ENCODE measurements at places on chromosomes 3 and 15. TPM values are rescaled to one million over a fixed set of nuclear protein-coding genes. Genes with fewer than 3 reads are reported as not detected.

Gene TMEM44
- 14.4 TPM for total RNA-seq

Gene CLPX
- 48.5 TPM for total RNA-seq

Gene NR2E3
- total RNA-seq: 1.2 TPM

Gene ARIH2
- 86.1 TPM for total RNA-seq

Gene ATP13A4
- total RNA-seq: 2.9 TPM

Gene SYNPR
- total RNA-seq: not detected

Gene KCNH8
- 1.2 TPM for total RNA-seq

Gene SOX14
- total RNA-seq: not detected

Gene EEF1AKMT4
- total RNA-seq: 1.8 TPM

Gene CPLX3
- total RNA-seq: not detected

Gene MKRN3
- total RNA-seq: 0.93 TPM

Gene GALNT15
- 9.9 TPM for total RNA-seq

Gene THSD4
- total RNA-seq: 65.6 TPM

Gene MOBP
- total RNA-seq: not detected

Gene AMOTL2
- 149 TPM for total RNA-seq

Gene DHFR2
- total RNA-seq: 6.2 TPM

Gene GTF2E1
- 10.4 TPM for total RNA-seq

Gene DLL4
- total RNA-seq: 28.3 TPM

Gene CHCHD6
- 12.4 TPM for total RNA-seq

Gene SPESP1
- total RNA-seq: 1.6 TPM

Gene GPR149
- not detected for total RNA-seq

Gene ARMC8
- 61.8 TPM for total RNA-seq

Gene NRROS
- total RNA-seq: 7.6 TPM

Gene SLC28A2
- 0.23 TPM for total RNA-seq

Gene CRYBG3
- total RNA-seq: 31.4 TPM
